ENCODE measurements at places on chromosomes 6 and 20.
A peak's percentile ranks its signal among the peaks of the same experiment; 100 is the strongest.

GRCh38 chr6:117265410-117266256 lies at the start of gene VGLL2:
Gene VGLL2 (plus strand): TSS chr6:117265558. CDS start chr6:117265764, 206 bp downstream.
- DNase-seq, result no peak

- DNase-seq, result no peak
Measured at GRCh38 chr20:32192698-32193097, 14.8 kb downstream of the PLAGL2 start.

DNA sequence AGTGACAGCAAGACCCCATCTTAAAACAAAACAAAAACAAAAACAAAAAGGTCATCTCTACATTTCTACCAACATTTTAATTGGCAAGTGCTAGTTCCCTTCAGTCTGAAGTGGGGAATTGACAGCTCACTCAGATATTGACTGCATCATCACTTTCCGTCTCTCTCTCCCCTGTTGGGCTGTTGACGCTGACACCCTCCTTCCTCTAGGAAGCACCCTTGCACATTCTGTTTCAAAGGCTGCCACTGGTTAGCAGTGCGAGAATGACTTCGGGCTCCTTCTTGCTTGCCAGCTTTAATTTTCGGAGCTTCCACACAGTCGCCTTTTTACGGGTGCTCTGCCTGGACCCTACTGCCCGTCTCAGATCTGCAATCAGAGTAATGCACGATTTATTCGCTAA lies 96.6 kb upstream of the INSM1 start:
- no peak for DNase-seq

DNA sequence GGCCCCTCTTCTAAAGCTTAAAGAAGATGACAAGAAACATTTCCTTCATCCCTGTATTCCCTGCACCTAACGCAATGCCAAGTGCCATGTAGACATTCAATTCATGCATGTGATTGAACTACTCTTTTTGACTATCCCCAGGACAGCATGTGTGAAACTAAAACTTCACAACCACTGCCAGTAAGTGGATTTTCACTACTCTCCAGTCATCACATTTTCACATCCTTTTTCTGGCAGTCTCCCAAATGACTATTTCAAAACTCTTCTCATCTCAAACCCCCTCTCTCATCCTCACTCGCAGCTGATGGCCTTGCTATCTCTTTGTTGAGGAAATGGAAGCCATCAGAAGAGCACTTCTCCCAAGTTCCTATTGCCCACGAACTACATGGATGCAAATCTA lies 122.6 kb downstream of the OPRM1 start:
- DNase-seq, result no peak

DNA sequence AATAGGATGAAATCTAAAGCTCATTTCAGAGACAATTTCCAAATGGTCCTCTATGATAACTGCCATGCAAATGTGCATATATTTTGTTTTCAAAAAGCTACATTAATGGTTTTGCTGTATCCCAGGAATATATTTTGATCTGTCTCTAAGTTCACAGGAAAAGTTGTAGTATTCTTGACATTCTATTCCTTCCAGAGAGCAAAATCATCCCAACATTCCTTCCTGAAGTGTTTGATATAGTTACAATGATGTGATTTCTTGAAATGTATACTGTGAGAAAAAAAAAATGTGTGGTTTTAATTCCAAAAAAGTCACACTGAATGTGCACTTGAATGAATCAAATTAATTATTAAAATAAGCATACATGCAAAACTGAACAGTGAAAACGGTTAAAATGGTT lies 996.0 kb upstream of the CITED2 start:
- DNase-seq, result no peak

DNA sequence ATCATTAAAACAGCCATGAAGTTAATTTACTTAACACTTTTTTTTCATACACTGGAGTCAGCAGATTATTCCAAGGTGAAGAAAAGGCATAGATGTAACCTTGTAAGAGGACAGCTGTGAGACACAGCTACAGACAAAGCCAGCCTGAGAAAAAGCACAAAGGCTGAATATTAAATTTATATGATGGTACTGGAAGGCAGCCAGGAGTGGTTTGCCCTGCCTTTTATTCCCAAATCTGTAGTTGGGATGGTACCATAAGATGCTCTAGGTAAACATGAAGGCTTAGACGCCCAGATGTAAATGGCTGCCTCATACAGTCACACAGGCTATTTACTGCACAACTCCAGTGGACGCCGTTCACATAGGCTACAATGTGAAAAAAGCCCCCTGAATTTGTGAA lies 42.1 kb upstream of the LOC128125822 start:
- no peak for DNase-seq

- no peak for DNase-seq
Measured at GRCh38 chr6:160331753-160332152, 16.4 kb upstream of the SLC22A3 start.

- DNase-seq, result no peak
Measured at GRCh38 chr6:106702046-106702445, 72.7 kb downstream of the QRSL1 start.

GRCh38 chr6:9896806-9897205 lies 518.1 kb downstream of the TFAP2A start:
- DNase-seq, result no peak

GRCh38 chr6:47180633-47181032 lies 129.1 kb downstream of the TNFRSF21 start:
- no peak for DNase-seq

GRCh38 chr6:80343511-80343910 lies 237.0 kb downstream of the BCKDHB start:
- DNase-seq, result no peak

DNA sequence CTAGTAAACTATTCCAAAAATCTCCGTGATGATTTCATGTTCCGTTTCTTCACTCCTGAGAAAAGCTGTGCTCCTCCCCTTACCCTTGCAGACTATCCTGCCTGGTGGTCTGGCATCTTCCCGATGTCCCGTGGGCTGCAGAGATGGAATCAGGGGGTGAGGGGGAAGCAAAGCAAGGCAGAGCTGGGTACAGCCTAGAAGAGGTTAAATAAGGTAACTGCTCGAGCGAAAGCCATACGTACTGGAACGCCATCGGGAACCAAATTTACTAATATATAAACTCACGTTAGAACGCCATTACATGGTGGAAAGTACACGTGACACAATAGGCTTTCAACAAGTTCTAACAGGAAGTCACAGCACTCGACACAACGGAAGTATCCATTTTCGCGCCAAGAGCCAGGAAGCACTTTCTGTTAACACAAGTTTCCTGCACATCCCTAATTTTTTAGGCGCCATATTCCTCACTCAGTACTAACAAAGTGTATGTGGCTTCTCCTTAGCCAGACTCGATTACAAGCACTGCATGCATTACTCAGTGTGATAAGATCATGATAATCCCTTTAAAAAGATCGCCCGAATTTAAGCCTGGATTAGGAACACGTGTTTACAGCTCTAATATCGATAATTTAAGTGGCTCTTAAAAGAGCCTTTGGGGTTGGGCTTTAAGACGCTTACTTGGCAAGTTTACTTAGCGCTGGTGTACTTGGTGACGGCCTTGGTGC lies 101.6 kb upstream of the PRSS16 start:
- DNase-seq, result peak; percentile 96

DNA sequence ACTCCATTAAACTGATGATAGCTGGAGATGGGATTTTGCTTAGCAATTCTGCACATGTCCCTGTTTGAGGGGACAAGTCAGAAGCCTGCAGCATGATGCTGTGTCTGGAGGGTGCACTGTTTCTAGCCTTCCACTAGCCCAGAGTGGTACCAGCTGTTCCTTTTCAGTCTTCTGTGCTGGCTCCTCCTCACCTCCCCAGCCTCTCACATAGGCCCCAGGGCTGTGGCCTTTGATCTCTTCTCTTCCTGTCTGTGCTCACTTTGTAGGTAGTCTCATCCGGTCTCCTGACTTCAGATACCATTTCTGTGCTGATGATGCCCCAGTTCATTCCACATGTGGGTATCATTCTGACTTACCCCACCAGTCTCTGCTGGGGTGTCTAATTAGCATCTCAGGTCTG lies 126.3 kb downstream of the HIVEP1 start:
- DNase-seq, result no peak
